ENCODE measurements at places on chromosomes 3 and 15. TPM values are rescaled to one million over a fixed set of nuclear protein-coding genes. Genes with fewer than 3 reads are reported as not detected.
A peak's percentile ranks its signal among the peaks of the same experiment; 100 is the strongest.

DNA sequence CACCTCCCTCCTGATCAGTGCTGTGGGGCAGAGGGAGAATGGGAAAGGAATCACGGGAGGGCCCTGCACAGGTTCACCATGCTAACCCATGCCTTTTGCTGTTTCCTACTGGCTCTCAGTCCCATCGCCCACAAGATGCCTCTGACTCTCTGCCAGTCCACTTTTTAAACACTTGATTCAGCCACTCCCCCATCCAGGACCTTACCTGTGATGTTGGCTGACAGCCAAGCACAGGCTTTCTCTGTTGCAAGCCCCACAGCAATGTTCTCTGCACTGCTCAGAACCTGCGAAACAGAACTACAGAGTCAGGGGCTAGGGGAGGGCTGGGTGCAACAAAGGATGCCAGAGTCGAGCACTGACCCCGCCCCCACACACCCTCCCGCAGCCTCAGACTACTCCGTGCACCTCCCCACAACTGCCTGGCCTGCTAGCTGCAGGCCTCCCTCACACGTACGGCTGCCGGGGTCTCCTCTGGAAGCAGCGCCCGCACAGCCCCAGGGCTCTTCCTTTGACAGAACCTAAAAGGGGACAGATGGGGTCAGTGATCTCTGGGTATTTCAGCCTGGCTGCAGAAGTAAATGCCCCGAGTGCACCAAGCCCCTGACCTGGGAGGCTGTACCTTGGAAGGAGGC is 9.1 kb downstream of the CDAN1 start:
- DNase-seq, result no peak

Gene ZNF662
- not detected for total RNA-seq

Gene SCAANT1
- not detected for total RNA-seq

- DNase-seq, result no peak
Observed at GRCh38 chr3:196553551-196553950, 14.8 kb downstream of the WDR53 start.

- no peak for DNase-seq
Observed at GRCh38 chr15:83118291-83118827, 10.9 kb downstream of the TM6SF1 start.

DNA sequence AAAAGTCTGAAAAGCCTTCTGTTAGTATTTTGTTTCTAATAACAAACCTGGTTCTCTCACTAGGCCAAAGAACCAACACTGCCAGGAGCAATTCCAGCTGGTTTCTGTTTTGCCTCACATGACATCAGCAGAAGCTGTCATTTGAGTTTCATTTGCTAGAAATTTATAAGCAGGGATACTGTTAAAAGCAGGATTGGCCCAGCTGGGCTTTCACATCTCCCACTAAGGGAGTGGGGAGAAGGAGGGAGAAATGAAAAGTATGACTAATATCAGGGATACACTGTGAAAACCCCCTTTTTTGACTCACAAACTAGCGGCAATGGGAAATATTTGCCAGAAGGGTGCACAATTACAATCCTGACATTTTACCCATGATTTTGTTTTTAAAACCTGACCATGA is 5.3 kb downstream of the CCDC80 start:
- DNase-seq, result no peak

GRCh38 chr3:71416876-71417275 is 166.7 kb downstream of the FOXP1 start:
- peak; percentile 59 for DNase-seq

DNA sequence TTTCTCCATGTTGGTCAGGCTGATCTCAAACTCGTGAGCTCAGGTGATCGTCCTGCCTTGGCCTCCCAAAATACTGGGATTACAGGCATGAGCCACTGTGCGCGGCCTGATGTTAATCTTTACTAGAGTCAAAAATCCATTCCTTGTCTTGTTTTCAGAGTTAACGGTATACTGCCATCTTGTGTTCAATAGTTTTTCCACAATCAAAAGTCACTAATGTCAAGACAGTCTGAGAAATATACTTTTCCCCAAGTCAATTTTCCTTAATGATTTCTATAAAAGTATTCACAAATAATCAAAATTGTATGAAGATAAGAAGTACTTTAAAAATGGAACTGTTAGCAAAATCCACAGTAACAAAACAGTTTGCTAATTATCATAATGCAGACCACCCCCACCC is 8.5 kb downstream of the CRBN start:
- no peak for DNase-seq

Gene CD86
- total RNA-seq, result not detected

Gene TMEM212
- not detected for total RNA-seq

DNA sequence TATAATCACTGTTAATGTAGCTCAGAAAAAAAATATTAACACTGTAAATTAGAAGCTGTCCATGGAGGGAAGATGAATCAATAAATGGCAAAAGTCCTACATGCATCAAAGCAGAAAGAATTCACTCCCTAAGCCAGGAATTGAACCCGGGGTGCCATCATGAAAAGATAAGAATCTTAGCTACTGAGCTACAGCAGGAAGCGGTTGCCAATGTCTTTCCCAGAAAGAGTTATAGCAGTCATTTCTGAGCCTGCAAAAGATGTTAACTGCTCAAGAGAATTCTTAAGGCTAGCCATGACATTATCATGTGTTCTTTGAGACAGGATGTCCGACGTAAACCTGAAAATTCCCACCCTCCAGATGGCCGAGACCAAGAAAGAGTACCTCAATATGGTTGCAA is 47.4 kb upstream of the MKRN3 start:
- no peak for DNase-seq

GRCh38 chr3:152539191-152539764 is 270.5 kb downstream of the MBNL1 start:
- no peak for DNase-seq

GRCh38 chr15:62343397-62343796 is 178.3 kb upstream of the C2CD4B start:
- DNase-seq, result no peak

DNA sequence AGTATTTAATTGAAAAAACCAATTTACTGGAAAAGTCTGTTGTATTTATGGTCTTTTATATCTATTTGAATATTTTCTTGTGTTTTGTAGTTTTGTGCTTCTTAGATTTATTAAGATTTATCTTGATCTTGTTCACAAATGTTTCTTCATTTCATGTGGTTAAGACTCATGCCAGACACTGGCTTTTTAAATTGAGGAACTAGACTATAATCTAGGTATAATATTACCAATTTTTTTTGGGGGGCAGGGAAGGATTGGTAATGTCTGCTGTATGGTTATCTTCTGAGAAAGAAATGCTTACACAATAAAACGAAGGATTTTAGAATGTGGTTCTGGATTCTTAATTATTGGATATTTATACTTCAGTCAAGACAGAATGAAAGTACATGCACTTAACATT is 24.9 kb downstream of the AP4E1 start:
- DNase-seq, result no peak

Gene CRABP1
- total RNA-seq, result 93.0 TPM

DNA sequence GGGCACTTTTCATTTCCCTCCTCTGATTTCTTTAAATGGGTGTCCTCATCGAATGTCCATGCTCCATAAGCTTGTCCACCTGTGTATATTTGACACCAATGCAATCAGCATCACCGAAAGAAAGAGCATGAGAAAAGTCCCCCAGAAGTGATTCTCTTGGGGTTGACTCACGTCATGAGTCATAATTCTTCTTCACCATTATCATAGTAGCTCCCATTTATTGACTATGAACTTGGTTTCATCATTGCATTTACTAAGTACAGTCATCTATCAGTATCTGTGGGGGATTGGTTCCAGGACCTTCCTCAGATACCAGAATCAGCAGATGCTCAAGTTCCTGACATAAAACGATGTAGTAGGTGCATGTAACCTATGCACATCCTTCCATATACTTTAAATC is 372.5 kb upstream of the CFAP20DC start:
- no peak for DNase-seq

DNA sequence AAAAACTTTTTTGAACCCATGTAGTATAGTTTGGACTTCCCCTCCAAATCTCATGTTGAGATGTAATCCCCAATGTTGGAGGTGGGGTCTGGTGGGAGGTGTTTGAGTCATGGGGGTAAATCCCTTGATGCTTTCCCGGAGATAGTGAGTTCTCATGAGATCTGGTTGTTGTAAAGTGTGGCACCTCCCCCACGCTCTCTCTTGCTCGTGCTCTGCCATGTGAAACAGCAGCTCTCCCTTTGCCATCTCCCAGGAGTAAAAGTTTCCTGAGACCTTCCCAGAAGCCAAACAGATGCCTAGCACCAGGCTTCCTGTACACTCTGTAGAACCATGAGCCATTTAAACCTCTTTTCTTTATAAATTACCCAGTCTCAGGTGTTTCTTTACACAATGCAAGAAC is 16.0 kb upstream of the RNU6-1 start:
- no peak for DNase-seq

Gene GOLGA8T
- total RNA-seq, result 0.53 TPM

- DNase-seq, result no peak
Observed at GRCh38 chr3:10223676-10224639, 24.3 kb upstream of the TATDN2 start.

DNA sequence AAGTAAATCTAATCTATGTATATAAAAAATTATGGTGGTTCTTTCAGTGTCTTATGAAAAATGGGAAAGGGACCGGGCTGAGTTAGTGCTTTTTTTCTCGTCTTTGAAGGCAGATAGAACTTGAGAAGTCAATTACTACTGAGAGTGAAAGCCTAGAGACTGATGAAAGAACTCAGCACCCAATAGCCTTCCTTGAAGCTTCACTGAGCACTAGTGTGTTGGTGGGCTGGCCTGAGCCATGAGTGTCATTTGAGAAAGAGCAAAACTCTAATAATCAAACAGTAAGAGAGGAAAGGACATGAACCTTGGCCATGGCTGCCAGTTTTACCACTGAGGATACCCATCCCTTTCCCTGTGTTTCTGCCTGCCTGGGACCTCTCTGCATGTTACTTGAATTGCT is 428.3 kb upstream of the RASGRP1 start:
- no peak for DNase-seq

GRCh38 chr15:76196269-76197231 is 114.7 kb downstream of the ETFA start:
- DNase-seq, result no peak

Measured in H9 (cell line).